Stimulated activated memory B cell treated with anti-CD40 and anti-IgM and Interleukin-4, amounts not matched to agents 10 μg/mL and 1 μg/mL and 100 μg/mL, for 72 hours (primary cell): ENCODE measurements at places on chromosomes 3 and 15.

DNA sequence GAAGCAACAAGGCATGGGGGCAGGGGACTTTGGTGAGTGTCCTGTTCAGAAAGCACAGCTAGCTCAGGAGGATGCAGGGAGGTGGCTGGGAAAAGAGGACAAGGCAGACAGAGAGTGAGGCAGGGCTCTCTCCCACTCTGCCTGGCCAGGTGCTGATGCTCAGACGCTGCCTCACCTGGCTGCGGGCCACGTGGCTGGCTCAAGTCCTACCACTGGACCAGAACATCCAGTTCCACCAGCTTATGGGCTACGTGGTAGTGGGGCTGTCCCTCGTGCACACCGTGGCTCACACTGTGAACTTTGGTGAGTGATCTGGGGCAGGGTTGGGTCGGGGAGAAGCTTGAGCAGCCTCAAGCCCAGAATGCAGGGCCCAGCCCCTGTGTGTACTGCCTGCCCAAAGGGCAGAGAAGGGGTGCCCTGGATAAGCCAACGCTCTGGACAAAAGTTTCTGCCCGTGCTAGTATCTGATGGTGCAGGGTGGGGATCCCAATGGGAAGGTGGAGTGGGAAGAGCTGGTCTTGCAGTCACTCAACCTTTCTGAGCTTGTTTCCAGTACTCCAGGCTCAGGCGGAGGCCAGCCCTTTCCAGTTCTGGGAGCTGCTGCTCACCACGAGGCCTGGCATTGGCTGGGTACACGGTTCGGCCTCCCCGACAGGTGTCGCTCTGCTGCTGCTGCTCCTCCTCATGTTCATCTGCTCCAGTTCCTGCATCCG is 20.9 kb downstream of the NOX5 start:
- ATAC-seq: no peak

GRCh38 chr15:87618203-87618725 is 638.3 kb downstream of the NTRK3 start:
- ATAC-seq: no peak

- ATAC-seq: no peak
Observed at GRCh38 chr3:14179114-14179465, 473 bp downstream of the LSM3 start.

- ATAC-seq: no peak
Observed at GRCh38 chr3:44242721-44243120, 1.0 kb downstream of the TOPAZ1 start.

- peak; percentile 75 for ATAC-seq
Observed at GRCh38 chr3:120649830-120650233, 32.2 kb downstream of the HGD start.
